ENCODE measurements at places on chromosomes 2 and 18.
A peak's percentile ranks its signal among the peaks of the same experiment; 100 is the strongest.

GRCh38 chr18:74935434-74935833, 273.5 kb downstream of the PTGR3 start:
- DNase-seq, result no peak

DNA sequence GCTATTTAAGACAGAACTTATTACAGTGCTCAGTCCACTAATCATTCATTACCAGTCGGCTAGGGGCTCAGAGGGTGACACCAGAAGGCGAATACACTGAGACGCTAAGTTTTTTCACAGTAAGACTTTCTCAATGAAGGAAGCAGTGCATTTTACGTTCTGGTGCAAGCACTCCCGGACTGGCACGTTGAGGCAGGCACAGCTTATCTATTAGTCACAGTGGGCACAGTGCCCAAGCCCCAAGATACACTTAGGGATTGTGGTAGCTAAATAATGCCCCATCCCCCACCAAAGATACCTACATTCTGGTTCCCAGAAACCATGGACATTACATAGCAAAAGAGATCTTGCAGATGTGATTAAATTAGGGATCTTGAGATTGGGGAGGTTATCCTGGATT, 32.6 kb upstream of the BCL11A start:
- DNase-seq, result no peak

- no peak for DNase-seq
These were observed 142.1 kb downstream of the SEPTIN10 start for GRCh38 chr2:109471658-109472057.

- DNase-seq, result peak; percentile 55
These were observed 978.1 kb upstream of the CDH2 start for GRCh38 chr18:29154758-29155725.

DNA sequence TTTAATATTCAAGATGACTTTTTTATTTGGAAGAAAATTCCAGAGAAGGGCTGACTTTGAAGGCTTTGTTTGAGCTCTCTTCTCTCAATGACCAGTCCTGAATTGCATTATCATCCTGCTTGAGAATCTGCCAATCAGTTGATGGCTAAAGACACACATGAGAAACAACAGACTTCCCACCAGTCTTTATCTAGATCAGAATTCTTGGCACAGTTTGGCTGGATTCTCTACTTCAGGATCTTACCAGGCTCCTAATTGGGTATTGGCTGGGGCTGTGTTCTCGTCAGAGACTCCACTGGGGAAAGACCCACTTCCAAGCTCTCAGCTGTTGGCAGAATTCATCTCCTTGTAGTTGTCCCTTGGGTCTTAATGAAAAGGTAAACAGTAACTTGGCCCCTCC, 86.0 kb downstream of the WDSUB1 start:
- DNase-seq, result no peak

DNA sequence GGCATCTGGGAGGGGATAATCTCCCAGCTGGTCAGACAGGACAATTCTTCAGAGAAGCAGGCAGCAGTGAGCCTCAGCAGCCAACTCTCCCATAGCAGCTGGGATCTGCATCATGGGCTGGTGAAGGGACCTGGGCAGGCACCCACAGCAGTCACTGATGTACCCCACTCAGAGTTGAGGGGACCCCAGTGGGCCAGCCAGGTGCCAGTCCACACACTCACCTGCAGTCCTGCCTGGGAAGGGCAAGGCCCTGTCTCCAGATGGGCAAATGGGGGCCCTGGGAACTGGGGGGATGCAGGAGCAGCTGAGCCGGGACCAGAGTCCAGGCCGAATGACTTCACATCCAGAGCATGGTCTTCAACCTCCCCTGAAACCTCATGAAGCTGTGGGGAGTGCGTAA, 170.4 kb downstream of the ZFP36L2 start:
- DNase-seq, result no peak

DNA sequence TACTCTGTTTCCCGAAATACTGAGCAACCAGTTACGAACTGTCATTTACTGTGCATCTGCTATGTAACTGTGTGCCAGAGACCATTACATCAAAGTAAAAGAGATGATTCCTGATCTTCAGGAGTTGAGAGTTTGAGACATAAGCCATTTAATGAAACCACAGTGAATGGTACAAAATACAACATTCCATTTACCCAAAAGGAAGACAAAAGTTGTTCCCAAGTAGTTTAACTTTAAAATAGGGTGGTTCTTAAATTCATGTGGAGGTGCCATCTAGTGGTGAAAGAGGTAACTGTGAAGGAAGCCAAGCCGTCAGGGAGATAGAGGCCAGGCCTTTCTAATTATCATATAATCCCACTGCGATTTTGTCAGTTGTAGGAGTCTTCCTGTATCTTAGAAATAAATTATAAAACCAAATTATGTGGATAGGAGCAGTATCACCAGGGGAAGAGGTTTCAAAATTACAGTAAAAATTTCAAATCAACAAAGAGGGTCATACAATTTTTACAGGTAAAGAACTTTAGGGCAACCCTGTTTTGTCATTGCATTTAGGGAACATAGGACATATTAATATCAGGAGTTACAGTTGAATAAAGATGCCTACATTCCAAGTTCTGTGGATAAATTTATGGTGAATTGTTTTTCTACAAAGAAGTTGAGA, 67.7 kb downstream of the EPAS1 start:
- peak; percentile 12 for DNase-seq

DNA sequence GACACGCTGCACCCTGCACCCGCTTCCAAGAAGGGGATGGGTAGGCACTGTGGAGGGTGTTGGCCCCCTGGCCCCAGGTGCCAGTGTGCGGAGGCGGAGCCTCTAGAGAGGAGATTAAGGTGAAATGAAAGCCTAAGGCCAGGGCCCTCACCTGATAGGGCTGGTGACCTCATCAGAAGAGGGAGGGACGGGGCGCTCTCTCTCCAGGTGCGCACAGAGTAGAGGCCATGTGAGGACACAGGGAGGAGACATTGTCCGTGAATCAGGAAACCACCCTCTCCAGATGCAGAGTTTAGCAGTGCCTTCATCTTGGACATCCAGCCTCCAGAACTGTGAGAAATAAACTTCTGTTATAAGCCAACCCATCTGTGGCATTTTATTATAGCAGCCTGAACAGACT, 62.3 kb downstream of the PSMG2 start:
- DNase-seq, result no peak

DNA sequence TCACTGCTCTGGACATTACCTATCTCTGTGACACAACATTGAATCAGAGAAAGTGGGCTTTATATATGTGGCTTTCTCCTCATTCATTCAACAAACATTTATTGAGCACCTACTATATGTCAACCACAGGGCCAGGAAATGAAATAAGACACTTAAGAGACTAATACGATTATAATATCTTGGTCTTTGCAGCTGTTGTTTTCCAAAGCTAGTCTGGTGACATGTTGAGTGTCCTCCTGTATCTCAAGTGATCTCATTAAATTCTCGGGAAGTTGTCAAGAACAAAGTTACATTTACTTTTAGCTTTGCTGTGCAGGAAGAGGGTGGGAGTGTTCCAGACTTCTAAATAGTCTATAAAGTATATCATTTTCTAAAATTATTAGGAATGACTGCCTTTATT, 164.6 kb upstream of the SP5 start:
- DNase-seq, result no peak

DNA sequence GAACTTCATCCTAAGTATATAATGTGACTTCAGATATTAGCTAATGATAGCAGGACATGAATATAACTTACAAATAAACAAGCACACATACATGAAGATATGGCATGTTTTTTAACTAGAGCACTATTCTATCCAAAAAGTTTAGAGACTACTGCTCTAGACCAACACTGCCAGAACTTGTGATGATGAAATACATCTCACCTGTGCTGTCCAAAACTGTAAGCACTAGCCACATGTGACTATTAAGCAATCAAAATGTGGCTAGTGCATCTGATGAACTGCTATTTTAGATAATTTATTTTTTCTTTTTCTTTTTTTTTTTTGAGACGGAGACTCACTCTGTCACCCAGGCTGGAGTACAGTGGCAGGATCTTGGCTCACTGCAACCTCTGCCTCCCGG, 7.1 kb downstream of the AAK1 start:
- DNase-seq, result no peak

GRCh38 chr18:5244941-5245340, 47.9 kb upstream of the AKAIN1 start:
- DNase-seq, result no peak

DNA sequence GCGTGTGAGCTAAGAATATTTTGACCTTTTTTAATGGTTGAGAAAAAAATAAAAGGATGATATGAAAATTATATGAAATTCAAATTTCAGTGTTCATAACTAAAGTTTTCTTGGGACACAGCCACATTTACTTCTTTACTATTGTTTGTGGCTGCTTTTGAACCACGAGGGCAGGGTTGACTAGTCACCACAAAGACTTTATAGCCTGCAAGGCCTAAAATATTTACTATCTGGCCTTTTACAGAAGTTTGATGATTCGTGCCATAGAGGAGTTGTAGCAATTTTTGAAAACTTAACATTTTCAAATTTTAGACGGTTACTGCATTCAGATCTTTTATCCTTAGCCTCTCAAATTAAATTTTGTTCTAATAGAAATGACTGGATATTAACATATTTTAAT, 69.9 kb downstream of the LIMS1 start:
- DNase-seq, result no peak

DNA sequence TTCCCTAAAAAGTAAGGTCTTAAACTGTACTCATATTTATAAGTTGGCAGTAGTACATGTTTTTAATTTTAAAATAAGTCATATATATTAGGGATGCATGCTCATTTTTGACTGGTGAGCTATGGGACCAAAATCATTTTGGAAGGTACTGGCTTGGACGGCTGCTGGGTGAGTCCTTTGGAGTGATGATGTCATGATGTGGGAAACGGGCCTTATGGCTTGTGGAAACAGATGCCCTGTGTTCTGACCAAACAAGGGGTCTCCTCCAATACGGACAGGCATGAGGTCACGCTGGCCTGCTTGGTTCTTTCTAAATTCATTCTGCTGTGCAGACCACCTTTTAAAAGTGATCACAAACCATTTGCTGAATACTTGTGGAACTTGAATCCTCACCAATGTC, 109.2 kb upstream of the MGAT5 start:
- DNase-seq, result no peak

DNA sequence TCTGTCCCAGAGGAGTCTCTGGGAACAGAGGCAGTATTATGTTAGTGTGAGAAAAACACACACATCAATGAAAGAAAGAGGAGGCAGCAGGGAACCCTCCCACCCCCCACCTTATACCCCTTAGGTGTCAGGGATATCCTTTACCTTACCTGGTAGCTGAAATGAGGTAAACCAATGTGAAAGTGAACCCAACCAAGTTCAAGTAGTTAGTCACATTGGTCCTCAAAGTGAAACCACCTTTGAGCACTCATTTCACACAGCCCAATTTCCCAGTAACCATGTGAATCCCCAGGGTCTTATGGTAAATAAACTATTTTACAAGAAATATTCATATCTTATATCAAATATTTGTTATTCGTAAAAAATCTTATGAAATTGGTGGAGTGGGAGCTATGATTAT, 377.8 kb downstream of the LRATD1 start:
- no peak for DNase-seq

- no peak for DNase-seq
These were observed 151.9 kb upstream of the PELI1 start for GRCh38 chr2:64296140-64296480.

DNA sequence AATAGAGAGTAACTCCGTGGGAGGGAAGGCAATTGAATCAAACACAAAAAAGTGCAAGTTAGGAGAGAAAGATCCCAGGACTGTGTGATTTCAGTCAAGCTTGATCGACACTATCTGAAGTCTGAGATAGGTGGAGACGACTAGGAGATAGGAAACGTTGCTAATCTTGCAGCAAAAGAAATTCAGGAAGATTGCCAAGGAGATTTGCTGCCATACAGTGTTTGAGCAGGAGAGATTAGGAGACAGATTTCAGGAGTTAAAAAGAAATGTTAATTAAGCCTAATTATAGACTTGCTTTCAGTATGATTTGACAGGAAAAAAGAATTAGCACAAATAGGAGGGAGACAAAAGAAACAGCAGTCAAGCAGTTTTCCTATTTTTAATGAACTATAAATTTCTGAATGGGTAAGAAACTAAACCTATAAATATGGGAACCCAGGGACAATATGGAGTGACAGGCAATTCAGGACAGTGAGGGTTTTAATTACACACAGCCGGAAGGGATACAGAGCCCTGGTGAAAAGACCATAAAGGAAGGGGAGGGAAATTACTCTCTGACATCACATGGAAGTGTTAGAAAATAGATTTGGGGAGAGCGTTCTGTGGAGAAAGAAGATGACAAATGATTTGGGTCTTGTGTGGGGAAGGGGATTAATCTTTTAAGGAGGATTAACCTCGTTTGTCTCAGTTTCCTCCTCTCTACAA, 72.6 kb downstream of the SUCLG1 start:
- no peak for DNase-seq

DNA sequence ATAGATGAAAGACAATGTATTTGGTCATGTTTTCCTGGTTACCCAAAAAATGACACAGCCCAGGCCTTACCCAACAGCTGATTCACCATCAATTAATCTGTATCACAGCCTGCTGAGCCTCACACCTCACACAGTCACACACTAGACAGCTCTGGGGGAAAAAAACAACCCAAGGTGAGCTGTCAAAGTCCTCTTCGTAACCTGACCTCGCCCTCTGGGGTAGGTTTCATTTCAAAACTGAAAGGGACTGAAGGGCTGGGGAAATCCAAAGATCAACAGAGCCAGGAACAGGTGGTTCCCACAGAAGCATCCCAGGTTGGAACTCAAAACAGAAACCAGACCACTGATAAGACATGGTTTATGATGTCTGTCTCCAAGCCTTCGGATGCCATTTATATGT, 18.2 kb upstream of the PCBP1 start:
- DNase-seq, result no peak
